Dermis blood vessel endothelial cell (primary cell): ENCODE measurements at places on chromosomes 6 and 20. TPM values are rescaled to one million over a fixed set of nuclear protein-coding genes. Genes with fewer than 3 reads are reported as not detected.

The IL20RA gene
- total RNA-seq: 0.51 and 0.79 TPM in 2 replicates

The BMP5 gene
- not detected in 2 replicates for total RNA-seq

DNA sequence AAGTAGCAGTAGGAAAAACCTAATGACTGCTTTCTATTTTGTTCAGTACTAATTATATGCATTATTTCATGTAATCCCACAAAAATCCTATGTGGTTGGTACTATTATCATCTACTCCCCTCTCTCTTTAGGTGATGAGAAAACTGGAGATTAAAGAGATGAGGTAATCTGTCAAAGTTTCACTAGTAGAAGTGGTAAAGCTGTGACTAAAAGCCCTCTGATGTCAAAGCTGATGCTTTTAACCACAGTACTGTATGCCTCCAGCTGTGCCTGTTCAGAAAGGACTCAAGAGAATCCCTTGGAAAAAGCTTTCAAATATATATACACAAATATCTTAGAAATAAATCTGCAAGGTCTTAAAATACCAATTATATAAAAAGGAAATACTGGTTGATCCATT is 38.0 kb downstream of the PHIP start:
- no peak for DNase-seq

- no peak for DNase-seq
Measured at GRCh38 chr6:35147486-35147885, 6.3 kb upstream of the TCP11 start.

GRCh38 chr6:12602951-12603672 is 113.5 kb upstream of the PHACTR1 start:
- DNase-seq: peak; percentile 90
